ENCODE measurements at places on chromosomes 1 and 21.

DNA sequence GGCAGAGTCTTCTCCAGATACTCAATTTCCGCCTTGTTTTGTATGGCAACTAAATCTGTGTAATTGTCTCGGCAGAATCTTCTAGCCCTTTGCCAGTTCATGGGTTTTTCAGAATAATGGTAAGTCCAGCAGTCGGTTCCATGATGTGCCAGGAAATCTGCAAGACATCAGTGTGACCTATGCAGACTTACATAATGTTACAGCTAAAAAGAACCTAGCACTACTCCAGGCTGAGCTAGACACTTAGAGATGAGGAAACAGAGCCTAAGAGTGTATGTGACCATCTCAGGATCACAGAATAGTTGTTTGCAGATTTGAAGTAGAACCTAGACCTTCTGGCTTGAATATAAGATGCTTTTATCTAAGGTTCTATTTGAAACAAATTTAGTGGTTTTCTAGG lies 2.8 kb downstream of the SELL start:
- DNase-seq: no peak

- no peak for DNase-seq
Measured at GRCh38 chr1:31040038-31040437, 25.5 kb downstream of the PUM1 start.

- DNase-seq: no peak
Measured at GRCh38 chr1:53292690-53293089, 35.2 kb downstream of the LRP8 start.

- DNase-seq: no peak
Measured at GRCh38 chr1:151058692-151059091, 730 bp downstream of the CDC42SE1 start.

DNA sequence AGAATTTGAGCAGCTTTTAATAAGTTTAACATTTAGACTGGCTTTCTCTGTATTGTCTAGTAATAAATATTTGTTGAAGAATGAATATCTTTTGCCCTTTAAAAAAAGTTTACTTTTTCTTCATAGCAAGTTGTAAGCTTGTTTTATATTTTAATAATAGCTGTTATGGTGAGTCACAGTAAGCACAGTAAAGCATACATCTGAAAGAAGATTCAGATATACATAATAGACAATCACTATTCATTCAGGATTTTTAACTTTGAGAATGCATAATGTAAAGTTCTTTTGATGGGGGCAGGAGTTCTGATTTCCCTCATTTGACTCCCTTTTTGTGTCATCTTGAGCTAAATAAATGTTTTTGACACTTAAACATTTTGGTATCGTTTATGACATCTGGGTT lies 66.0 kb downstream of the ZMYM4 start:
- DNase-seq: no peak

DNA sequence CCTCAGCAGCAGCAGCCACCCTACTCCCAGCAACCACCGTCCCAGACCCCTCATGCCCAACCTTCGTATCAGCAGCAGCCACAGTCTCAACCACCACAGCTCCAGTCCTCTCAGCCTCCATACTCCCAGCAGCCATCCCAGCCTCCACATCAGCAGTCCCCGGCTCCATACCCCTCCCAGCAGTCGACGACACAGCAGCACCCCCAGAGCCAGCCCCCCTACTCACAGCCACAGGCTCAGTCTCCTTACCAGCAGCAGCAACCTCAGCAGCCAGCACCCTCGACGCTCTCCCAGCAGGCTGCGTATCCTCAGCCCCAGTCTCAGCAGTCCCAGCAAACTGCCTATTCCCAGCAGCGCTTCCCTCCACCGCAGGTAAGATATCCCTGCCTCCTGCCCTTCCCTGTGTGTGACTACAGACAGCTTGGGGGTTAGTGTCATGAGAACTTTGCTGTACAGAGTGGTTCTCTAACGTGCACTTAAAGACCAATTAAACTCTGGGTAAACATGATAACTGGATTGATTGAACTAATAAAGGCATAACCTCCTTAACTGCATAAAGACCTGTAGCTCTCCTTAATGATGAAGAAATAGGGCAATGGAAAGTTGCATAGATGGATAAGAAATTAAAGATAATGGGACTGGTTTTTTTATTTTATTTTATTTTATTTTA lies 35.6 kb downstream of the ARID1A start:
- no peak for DNase-seq

- no peak for DNase-seq
Measured at GRCh38 chr1:8740034-8740449, 77.4 kb downstream of the RERE start.

DNA sequence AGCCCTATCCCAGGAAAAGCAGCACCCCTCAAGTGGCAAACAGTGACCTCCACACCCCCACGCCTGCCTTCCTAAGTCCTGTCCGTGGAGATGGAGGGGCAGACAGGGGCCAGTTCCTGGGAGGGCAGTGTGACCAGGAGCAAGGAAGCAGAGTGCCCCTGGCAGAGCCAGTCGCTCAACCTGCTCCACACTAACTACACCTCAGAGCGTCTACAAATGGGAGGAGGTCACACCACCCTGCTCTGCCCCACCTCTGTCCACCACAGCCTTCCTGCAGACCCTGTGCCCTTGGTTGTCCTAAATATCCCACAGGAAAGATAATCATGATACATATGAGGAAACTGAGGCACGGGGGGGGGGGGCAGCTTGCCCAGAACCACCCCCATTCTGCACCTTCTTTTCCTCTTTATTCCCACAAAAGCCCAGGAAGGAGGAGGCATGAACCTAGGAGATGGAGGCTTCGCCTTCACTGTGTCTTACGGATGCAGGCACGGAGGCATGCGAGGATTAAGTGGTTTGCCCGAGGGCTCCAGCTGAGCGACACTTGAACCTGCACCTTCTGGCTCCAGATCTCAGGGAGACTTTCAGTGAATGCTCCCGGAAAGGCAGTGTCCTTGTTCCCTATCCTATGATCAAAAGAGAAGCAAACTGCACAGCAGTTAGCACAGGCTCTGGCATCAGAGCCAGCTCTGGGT lies 42.7 kb upstream of the SELENON start:
- DNase-seq: no peak

DNA sequence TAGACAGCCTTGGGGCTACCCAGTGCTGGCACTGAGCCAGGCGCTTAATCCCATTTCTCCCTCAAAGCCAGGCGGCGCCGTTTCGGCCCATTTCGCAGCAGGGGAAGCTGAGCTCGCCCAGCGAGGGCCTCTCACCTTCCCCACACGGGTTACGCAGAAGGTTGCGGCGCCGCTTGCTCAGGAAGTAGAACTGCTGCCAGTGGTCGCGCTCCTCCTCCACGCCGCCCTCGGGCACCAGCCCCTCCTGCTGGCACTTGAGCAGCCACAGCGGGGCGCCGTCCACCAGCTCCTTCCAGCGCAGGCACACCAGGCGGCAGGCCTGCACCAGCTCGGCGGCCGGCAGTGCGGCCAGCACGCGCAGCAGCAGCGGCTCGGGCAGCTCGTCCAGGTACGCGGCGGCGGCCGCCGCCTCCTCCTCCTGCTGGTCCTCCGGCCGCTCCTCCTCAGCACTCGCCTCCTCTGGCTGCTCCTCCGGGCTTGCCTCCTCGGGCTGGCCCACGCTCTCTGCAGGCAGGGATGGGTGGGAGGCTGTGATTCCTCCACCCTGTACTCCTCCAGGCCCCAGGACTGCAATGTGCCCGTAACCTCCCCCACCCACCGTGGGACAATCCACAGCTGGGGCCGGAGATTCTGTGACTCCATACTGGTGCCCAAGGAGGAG lies 3.8 kb downstream of the FBXO2 start:
- DNase-seq: peak; percentile 65

GRCh38 chr1:155085504-155086127 lies 7.0 kb downstream of the EFNA3 start:
- DNase-seq: peak; percentile 68

- DNase-seq: no peak
Measured at GRCh38 chr21:37552496-37553029, 186.0 kb downstream of the DYRK1A start.

GRCh38 chr1:42979036-42979430 lies 20.4 kb upstream of the SLC2A1 start:
- no peak for DNase-seq

GRCh38 chr1:198892065-198892464 lies 253.2 kb downstream of the PTPRC start:
- no peak for DNase-seq

- no peak for DNase-seq
Measured at GRCh38 chr1:20074055-20074724, 4.2 kb downstream of the PLA2G5 start.

DNA sequence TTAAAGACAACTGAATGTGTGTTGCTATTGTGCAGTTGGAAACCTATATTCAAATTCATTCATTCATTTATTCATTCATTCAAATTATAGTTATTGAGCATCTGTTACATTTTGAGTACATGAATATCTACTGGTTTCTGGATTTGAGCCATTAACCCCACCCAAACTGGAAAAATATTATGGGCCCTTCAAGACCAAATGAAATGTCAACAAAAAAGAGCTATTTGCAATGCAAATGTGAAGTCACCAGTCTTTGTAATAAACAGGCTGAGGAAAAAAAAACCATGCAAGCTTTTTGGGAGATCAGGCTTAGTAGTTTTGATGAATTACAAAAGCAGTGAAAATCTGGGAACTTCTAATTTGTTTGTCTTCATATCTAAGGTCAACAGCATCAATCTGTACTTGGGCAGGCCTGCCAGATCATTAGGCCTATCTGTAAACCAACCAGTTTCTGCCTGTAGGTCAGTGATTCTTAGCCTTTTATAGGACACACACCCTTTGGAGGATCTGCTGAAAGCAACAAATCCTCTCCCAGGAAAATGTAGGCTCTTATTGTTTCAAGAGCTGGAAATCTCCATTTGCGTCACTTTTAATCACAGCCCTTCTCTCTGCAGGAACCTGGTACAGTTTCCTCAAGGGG lies 134.7 kb downstream of the FAM78B start:
- DNase-seq: no peak

GRCh38 chr1:203569490-203570318 lies 56.9 kb upstream of the ATP2B4 start:
- no peak for DNase-seq

DNA sequence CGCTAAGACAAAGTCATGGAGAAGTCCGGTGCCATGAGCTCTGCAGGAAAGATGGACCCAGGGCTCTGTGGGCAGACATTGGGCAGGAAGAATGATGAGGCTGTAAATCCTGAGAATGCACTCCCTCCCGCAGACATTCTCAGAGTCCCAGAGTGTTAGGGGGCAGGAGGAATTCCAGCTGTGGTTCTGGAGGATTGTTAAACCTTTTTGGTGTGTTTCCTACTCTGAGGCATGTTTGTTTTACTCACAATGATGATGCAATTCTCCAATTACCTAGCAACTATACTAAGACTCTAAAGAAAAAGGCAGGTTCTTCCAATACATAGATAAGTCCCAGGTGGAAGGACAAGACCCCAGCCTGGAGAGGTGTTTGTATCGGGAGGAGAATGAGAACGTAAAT lies 2.8 kb upstream of the CAPN9 start:
- no peak for DNase-seq

DNA sequence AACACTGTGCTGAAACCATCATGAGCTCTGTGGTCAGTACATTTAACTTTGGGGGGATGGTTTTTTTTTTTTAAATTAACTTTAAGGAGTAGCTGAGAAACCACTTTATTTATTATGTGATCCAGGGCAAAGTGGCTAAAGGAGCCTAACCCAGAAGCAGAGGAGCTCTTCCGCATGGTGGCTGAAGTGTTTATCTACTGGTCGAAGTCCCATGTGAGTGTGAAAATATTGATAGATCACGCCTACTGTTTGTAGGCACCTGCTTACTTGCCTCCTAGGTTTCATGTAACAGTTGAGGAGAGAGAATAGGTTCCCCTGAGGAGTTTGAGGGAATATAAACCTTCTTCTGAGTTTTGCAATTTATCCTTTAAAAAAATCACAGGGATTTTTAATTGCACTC lies 181.4 kb downstream of the ZP4 start:
- no peak for DNase-seq

GRCh38 chr21:32843561-32843960 lies 72.0 kb upstream of the PAXBP1 start:
- no peak for DNase-seq

GRCh38 chr1:248802454-248802853 lies 23.3 kb downstream of the SH3BP5L start:
- no peak for DNase-seq

GRCh38 chr1:157725221-157725577 lies 24.6 kb upstream of the FCRL3 start:
- DNase-seq: no peak

DNA sequence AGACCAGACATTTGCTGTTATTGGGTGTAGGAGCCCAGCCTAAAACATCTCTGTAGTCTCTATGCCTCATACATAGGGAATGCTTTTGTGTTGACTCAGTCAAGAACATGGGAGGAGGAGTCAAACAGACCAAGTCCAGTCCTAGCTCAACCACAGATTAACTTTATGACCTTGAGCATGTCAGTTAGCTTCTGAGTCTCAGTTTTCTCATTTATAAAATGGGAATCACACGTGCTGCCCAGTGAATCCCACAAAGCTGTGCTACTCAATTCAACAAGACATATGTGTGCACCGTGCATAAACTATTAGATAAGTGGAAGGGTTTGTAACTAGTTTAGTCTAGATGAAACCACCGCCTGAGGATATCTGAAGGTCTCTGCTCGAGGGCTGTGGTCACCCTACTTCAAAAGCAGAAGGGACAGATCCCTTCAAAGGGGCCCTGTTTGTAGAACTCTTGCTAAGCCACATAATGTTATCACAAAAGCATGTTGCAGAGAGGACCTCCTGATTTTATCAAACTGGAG lies 109.5 kb upstream of the NFIA start:
- DNase-seq: no peak

- no peak for DNase-seq
Measured at GRCh38 chr1:21669258-21670058, at the start of gene RAP1GAP. Gene RAP1GAP, minus strand, starts transcription at chr1:21669357. Its CDS starts 49,325 bp downstream, at chr1:21620032.

GRCh38 chr1:167328306-167328815 lies 107.7 kb downstream of the POU2F1 start:
- DNase-seq: no peak

- no peak for DNase-seq
Measured at GRCh38 chr1:99756598-99756997, 9.8 kb downstream of the FRRS1 start.

DNA sequence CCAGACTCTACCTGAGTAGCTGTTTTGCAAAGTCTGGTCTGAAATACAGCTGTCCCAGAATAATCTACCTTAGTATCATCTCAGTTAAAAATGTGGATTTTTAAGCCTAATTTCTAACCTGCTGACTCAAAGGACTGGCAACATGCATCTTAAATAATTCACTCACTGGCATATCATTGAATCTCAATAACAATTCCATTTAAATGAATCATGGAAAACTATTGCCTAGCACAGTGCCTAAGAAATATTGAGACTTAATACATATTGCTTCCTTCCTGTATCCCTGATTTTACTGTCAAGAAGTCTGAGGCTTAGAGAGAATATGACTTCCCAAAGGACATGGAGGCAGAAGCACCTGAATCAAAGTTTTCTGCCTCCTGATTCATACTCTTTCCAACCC lies 3.1 kb downstream of the CCDC190 start:
- DNase-seq: no peak

DNA sequence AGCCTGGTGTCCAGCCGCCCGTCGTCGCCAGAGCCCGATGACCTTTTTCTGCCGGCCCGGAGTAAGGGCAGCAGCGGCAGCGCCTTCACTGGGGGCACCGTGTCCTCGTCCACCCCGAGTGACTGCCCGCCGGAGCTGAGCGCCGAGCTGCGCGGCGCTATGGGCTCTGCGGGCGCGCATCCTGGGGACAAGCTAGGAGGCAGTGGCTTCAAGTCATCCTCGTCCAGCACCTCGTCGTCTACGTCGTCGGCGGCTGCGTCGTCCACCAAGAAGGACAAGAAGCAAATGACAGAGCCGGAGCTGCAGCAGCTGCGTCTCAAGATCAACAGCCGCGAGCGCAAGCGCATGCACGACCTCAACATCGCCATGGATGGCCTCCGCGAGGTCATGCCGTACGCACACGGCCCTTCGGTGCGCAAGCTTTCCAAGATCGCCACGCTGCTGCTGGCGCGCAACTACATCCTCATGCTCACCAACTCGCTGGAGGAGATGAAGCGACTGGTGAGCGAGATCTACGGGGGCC lies 1.2 kb downstream of the OLIG2 start:
- no peak for DNase-seq
